ENCODE measurements at places on chromosomes 6 and 20.

DNA sequence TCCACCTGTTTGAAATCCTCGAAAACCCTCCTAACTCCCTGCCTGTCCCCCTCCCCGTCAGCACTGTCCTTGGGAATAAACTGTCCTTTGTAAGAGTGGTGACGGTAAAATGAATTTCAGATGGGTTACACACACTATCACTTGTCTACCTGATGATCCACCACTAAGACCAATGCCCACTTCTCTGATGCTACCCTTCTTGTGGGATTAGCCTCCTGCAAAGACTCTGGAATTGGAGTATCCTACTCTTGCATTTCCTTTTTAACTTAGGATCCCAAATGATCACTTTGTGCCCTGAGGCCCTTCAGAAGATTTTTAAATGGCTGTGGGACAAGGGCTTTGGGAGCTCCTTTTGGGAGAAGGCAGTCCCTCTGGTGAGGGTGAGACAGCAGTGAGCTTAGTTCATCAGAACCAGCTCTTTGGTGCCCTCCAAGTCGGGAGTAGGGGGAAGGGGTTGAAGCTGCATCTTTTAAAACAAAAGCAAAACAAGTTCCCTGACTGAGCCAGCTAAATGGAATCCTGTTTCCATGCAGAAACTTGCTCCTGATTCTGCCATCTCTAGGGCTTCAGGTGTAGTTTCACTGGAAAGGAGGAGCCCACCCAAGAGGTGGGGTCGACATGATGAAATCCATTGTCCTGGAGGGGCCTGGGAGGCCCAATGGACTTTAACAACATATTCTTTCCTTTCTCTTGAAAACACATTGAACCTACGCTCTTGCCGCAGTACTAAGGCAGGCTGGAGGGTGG lies 86.5 kb downstream of the ASXL1 start:
- DNase-seq = no peak

GRCh38 chr20:62638055-62638570 lies 4.2 kb upstream of the SLCO4A1 start:
- no peak for DNase-seq

DNA sequence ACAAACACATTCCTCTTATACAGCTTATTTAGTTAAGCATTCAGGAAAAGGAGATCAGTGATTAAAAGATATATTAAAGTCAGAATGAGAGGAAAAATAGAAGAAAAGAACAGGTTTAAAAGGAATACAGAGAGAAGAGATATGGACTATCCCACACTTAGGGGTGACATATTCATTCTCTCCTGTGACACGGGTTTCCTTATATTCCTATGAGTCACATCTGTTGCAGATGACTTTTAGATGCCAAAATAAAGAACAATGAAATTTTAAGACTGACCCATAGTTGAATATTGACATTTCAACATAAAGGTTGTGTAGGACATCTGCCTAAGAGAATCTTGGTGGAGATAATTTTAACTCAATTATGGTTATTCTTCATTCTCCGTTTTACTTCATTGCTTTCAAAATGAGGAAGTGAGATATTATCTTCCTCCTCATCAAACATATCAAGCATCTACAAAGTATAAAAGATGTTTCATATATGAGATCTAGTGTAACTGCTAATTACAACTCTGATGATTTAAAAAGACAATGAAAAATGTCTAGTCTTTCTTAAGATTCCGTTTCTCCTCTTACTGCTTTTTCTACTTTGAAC lies 1336.7 kb upstream of the CITED2 start:
- no peak for DNase-seq

DNA sequence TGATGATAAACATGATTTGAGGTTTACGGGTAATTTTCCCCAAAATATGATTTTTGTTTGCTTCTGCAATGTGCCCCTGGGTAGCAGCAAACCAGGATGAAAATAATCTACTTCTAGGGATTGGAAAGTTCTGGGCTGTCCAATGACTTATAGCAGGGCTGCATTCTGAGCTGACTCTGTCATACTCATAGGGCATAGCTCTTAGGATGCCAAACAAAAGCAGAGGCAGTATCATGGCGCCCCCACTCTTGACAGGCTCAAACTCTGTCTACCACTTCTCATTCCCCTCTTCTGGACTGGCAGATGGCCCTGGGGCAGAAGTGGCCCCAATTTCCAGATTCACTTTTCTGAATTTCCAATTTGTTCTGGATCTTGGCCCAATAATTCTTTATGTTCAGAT lies 10.3 kb downstream of the SERPINB1 start:
- DNase-seq = no peak

DNA sequence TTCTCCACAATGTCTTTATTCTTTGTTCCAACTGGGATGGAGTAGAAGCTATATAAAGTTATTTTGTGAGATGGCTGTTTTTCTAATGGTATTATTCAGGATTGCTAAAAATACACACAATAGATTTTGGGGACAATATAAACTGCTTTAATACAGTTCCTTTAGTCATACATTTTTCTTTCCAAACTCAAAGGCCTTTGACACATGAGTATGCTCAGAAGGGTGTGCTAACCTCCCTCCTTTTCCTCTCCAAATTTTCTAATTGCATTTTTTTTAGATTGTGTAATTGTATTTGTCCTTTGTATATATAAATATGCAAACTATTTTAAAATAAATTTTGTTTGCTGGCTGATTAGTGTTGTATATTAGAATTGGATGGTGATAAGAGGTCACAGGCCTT lies 119.6 kb upstream of the FOXO3 start:
- no peak for DNase-seq

GRCh38 chr20:9981829-9982228 lies 53.0 kb upstream of the ANKEF1 start:
- DNase-seq = no peak

DNA sequence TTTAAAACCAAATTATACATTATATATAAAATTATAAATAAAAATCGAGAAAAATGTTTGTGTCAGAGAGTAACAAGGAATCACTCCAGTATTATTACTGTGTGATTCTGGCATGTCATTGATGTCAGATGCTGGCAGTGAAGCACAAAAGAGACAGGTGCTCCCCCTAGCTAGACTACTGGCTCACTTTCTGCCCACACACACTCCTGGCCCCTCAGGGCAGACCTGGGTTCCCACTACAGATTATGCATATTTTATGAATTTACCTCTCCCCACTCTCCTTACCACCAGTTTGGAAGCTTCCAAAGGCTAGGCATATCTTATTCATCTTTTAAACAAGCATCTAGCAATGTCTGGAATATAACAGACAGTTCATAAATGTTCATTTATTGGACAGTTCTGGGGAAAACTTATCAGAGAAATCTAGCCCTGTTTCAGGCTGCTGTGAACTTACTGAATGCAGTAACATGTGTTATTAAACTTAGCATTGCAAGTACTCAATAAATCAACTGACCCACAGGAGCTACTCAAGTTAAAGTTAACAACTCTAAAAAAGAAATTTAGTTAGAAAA lies 12.8 kb downstream of the SNX3 start:
- DNase-seq = peak; percentile 15

DNA sequence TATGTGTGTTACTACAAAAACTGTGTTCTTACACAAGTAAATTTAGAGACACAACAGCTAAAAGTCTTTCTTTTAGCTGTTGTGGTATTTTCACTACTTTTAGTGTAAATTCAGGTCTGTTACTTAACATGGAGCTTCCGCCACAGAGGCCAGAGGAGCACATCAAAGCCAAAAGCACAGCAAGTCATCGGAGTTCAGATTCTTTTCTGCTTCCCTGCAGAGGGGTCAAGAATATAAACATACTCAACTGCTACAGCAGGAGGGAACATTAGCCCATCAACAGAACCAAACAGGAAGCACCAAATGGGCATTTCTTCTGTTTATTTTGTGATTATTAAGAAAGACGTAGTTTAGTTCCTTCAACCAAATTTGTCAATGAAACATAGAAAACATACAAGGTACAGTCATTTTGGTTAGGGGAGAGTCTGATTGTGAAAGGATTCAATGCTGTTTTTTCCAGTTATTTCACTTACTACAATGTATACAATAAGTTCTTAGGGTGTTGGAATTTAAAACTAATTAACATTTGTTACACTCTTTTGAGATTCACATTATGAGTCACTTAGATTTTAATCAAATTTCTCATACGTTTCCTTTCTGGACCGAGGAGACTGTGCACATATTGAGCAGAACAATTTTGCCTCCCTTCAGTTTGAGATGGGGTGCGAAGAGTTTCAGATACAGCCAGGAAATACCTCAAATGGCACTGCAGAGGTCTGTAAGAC lies 42.8 kb upstream of the DSE start:
- DNase-seq = no peak

DNA sequence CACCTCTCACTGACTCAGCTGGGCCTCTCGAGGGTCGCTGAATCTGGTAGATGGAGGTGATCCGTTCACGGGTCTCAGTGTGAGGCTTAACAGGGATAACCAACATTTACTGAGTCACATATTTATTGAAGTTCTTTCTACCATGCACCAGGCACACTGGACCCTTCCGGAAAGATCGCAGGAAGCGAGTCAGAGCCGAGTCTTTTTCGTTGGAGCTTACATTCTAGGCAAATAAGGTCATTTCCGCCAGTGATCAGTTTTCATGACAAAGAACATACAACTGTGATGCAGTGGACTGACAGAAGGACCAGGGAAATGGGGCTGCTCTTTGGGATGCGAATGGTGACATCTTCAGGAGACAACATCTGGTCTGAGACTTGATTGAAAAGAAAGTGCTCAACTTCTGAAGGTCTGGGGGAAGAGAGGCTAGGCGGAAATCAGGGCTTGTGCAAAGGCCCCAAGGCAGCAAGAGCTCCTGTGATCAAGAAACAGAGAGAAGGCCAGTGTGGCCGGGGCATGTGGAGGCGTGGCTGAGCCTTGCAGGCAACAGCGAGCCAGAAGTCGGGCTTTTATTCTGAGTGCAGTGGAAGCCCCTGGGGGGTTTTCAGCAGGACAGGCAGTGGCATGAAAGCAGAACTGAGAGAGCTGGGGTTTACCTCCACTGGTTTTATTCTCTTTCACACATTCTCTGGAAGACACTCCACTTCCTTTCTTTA lies 56.7 kb downstream of the APCDD1L start:
- peak; percentile 7 for DNase-seq

- no peak for DNase-seq
Measured at GRCh38 chr6:6331946-6332601, 11.6 kb upstream of the F13A1 start.

- DNase-seq = peak; percentile 83
Measured at GRCh38 chr20:63580796-63581461, 6.9 kb upstream of the HELZ2 start.
